ENCODE measurements at places on chromosomes 5 and 9.
A peak's percentile ranks its signal among the peaks of the same experiment; 100 is the strongest.

DNA sequence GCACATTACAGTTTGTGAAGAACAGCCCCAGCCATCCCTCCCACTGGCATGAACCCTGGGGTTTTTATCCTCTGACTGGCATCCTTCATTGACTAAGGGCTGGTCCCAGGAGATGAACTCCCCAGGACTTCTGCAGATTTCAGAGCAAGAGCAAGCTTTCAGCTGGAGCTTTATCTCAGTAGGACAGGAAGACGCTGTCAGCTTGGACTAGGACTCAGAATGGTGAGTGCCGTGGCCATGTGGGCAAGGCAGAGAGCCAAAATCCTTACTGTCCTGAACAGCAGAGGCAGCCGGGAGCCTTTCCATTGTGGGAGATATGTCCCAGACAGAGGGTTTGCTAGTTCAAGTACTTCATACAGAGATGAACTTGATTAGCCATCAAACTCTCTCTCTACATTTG lies 3.2 kb upstream of the ACOT12 start:
- DNase-seq: no peak

- no peak for DNase-seq
These were observed 74.7 kb downstream of the FCHO2 start for GRCh38 chr5:73030531-73030930.

- no peak for DNase-seq
These were observed 87.7 kb downstream of the VCAN start for GRCh38 chr5:83559118-83559785.

- no peak for DNase-seq
These were observed 56.6 kb downstream of the WHRN start for GRCh38 chr9:114448706-114449105.

- no peak for DNase-seq
These were observed 51.0 kb downstream of the ARHGAP26 start for GRCh38 chr5:142821034-142821732.

DNA sequence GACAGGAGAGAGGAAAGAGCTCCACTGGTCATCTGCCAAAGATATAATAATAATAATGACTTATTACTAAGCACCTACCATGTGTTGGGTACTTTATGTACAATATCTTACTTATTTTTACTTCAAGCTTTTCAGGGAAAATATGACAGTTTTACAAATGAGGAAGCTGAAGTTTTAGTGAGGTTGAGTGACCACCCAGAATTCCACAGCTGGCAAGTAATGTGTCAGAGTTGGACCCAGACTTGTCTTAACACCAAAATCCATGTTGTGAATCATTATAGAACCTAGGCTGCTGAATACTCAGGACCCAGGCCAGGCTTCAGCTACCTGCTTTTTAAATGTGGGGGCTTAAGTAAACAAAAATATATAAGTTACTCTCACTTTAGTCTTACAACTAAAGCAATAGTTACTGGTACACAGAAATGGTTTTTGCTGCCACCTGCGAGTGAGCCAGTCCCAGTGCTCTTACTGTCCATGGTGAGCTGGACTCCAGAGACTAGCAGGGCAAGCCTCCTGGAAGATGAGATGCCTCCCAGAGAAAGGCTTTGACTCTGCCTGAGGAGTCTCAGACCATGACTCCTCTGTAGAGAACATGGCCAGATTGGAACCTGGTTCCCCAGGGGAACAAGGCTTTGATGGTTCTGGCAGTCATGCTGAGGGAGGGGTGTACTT lies 29.9 kb downstream of the RUSC2 start:
- no peak for DNase-seq

DNA sequence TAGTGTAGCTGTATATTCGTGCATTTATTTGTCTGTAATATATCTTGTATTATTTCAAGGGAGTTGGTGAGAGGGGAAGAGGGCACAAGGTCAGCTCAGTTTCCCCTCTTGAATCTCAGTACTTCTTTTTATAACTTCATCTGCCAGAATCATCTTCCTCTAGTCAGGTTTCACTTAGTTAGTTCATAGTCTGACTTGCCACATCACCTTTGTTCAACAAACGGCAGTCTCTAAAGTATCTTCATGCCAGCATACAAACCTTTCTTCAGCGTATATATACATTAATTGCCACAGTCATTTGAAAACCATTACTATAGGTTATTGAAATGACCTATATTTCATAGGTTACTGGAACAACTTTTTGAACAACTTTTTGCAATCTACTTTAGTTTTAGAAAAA lies 1.6 kb downstream of the ECM2 start:
- DNase-seq: no peak

DNA sequence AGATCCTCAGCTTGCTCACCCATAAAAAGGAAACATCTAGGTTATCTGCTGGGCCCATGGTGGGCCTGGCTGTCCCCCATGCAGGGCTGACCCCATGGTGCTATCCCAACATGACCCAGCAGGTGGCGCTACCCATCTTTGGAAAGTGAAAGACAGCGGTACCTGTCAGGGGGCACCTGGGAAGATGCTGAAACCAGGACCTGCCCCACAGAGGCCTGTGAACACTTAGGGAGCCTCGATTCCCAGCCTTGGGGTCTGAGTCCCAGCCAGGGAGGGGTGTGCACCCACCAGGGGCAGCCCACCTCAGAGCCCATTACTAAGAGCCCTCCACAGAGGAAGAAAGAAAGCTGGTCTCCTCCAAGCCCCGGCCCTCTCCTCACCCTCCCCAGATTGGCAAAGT lies 46.6 kb upstream of the IPPK start:
- DNase-seq: peak; percentile 61

DNA sequence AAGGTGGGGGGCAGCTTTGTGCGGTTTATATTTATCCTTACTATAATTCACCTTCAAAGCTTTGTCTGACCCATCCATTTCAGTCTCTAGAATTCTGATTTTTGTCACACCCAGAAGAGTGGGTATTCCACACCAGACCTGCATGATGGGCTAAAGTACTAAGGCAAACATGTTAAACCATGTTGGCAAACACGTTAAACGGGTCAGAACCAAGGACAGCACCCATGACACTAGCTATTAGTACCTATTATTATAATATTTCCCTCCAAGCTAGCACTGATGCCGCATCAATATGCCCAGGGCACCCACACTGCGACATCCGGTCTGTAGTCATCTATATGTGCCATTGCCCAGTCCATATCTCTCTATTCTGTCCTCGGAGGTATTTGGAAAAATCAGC lies 104.7 kb downstream of the FBXW11 start:
- DNase-seq: no peak

- DNase-seq: no peak
These were observed 59.4 kb downstream of the NDUFAF2 start for GRCh38 chr5:61004448-61004847.

GRCh38 chr5:40405996-40406740 lies 273.5 kb upstream of the PTGER4 start:
- no peak for DNase-seq

DNA sequence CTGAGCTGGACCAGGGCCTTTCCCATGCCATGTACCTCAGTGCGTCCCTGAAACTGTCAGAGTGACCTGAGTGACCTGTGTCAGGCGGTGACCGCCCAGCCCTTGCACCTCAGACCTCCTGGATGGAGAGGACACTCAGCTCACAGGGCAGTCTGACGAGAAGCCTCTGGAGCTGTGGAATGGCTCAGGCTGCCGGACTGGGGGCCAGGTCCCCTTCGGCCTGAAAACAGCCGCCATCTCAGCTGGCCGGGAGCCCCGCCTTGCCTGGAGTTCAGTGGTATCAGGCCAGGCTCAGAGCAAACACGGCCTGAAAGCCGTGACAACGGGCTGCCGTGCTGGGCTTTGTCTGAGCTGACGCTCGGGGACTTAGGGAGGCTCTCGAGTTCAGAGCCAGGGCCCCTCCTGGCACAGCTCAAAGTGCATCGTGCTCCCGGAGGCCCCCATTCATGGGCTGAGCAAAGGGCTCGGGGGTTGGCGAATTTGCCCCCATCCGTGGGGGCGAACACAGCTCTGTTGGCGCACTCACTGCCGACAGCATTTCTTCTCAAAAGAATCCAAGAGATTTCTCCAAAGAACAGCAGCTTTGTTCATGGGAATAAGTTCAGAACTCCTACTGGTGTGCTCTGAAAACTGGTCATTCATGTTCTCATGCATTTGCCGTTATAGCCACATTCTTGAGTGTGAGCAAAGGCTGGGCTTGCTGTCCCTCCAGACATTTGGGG lies 8.4 kb upstream of the SLC9A3 start:
- no peak for DNase-seq

DNA sequence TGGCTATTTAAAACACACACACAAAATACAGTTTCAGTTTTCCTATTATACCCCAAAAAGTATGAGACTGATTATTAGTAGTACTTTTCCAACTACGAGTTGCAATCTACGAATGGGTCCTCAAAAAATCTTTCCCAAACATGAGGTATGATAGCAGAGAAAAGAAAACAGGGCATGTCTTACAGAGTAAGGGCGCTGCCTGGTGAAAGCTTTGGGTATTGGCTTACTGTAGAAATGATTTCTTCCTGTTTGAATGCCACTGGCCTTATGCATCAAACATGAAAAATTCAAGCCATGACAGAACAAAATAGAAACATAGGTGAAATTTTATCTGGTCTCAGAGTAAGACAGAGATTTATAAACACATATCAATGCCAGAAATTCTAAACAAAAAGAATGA lies 448.0 kb downstream of the SPOCK1 start:
- no peak for DNase-seq

- no peak for DNase-seq
These were observed 71.1 kb downstream of the MLLT3 start for GRCh38 chr9:20551236-20551635.

DNA sequence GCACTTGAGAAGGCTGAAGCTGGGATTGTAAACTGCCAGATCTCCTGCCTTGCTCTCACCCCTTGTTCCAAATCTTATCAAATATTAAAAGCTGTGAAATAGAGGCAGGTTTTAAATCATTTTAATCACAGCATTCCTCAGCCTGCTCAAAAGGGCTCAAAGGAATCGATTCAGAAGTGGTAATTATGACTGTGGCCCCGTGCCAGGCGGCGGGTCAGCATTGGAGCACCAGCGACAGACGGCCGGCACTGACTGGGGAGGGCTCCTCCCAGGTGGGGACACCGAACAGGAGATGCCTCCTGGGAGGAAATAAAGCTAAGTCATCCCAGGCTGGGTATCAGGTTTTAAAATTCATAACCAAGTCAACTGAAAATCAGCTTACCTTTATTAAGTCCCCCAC lies 66.7 kb downstream of the KCNIP1 start:
- DNase-seq: no peak

DNA sequence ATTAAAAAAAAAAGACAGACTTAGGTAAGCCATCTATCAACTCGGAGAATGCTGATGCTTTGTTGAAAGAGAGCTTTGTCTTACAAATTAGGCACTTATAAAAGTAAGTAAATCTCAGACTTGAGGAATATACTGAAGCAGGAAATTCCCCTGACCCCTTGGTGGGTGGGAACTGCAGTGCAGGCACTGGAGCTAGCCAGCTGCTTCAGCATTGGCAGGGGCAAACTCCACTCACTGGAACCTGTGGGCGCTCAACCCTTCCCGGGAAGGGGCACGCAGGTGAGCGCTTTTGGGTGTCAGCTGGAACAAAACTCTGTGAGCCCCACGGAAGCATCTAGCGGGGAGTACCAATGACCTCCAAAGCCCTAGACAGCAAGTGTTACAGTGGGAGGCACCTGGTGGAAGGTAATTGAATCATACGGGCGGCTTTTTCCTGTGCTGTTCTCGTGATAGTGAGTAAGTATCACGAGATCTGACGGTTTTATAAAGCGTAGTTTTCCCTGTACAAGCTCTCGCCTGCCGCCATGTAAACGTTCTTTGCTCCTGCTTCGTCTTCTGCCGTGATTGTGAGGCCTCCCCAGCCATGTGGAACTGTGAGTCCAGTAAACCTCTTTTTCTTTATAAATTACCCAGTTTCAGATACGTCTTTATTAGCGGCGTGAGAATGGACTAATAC lies 628.0 kb upstream of the CDH18 start:
- no peak for DNase-seq

DNA sequence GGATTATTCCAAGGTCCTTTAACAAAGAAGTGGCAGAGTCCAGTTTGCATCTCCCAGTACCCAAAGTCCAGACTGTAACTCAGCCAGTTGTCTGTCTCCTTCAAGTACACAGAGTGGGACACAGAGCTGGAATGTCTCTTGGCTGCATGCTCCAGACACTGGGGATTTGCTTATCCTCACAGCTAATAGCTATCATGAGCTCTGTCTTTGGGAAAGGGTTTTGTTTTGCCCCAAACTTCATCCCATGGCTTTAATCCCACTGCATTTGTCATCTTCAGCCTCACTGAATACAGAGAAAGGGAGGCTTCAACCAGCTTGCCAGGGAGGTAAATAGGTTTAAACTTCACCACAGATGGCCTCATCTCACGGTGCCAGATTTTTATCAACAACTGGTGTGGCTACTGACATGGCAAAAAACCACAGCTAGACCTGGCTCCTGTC lies 412.2 kb upstream of the SLC24A2 start:
- DNase-seq: no peak

DNA sequence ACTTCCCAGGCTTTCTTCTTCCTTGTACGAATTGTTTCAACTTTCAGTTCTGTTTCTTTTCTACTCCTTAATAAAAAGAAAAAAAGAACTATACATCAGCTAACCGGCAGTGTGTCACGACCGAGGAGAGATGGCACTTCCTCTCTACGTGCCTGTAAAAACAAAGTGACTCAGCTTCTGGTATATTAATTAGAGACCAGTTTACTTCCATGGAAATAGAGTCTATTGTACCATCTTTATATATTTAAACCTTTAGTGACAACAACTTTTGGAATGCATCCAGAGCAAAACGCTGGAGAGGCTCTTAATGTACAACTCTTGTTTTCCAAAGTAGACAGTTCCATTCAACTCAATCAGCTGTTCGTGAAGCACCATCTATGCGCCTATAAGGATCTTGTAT lies 94.5 kb upstream of the LIFR start:
- DNase-seq: peak; percentile 51

- no peak for DNase-seq
These were observed 11.5 kb downstream of the IGFBPL1 start for GRCh38 chr9:38412751-38413150.

All from HTR-8/SVneo (cell line).